ENCODE measurements at places on chromosomes 11 and 22.

- no peak for DNase-seq
Observed at GRCh38 chr11:83725728-83726127, 439.6 kb upstream of the CCDC90B start.

DNA sequence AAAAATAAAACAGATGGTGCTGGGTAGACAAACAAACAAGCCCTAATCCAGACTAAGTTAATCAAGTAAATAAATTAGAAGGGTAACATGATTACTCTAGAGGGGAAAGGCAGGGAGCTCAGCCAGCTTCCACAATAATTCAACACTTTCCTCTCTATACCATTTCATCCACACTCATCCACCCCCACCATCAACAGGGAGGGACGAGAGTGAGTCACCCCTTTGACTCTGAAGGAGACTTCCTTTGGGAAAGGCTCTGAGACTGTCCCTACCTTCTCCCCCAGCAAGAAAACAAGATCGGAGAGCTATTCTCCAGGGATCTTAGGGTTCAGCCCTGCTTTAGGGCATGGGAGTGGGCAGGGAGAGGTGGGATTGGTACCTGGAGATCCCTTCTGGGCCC lies 33.1 kb downstream of the TRIM66 start:
- no peak for DNase-seq

GRCh38 chr11:68118706-68119448 lies 2.3 kb downstream of the CHKA start:
- DNase-seq, result no peak

GRCh38 chr22:31235081-31235480 lies 23.0 kb downstream of the LIMK2 start:
- no peak for DNase-seq

DNA sequence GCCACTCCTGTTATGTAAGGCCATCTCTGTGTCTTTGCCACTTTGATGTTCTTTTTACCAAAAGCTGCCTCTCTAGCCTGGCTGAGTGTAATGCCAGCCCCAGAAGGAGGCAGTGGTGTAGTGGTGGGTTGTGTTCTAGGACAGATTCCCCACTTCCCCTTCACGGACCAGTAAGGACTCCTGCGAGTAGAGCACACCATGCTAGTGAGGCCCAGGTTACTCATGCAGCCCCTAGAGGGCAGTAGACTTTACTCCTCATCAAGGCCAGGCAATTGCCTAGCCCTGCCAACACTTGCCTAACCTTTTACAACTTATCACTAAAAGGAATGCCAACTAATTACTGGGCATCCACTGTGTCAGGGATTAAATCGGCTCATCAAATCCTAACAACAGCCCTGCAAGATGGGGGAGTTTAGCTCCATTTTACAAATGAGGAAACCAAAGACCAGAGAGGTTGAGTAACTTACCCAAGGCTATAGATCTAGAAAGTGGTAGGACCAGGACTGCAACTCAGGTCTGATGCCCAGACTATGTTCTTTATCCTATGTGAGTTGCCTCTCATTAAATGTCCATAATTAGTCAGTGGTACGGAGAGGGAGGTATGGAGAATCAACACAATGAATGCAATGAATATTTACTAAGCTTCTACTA lies 75.3 kb downstream of the APIP start:
- peak; percentile 59 for DNase-seq
